ENCODE measurements at places on chromosomes 2 and 18.

- DNase-seq = peak; percentile 60
These were observed 55.7 kb downstream of the DNMT3A start for GRCh38 chr2:25286025-25286400.

- no peak for DNase-seq
These were observed 213.7 kb upstream of the FOSL2 start for GRCh38 chr2:28178946-28179345.

- DNase-seq = no peak
These were observed 65.7 kb upstream of the DARS1 start for GRCh38 chr2:136051001-136051724.

- no peak for DNase-seq
These were observed 326.5 kb upstream of the CDH20 start for GRCh38 chr18:61006687-61007224.

DNA sequence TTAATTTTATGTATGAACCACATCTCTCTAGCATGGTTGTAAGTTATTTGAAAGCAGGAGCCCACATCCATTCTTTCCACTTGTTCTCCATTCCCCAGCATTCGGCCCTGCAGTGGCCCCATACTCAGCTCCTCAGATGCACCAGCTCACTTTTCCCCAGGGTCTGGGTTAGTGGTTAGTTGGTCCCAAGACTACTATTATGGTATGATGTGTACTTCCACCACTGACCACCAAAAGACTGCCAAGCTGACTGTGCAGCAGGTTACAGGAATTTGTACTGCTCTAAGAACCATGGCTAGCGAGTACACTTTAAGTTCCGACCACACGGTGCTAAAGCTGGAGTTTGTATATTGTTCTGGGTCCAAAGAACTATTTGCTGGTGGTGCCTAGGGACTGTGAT, 413.6 kb upstream of the TCF4 start:
- DNase-seq = no peak

GRCh38 chr2:236117861-236118269, 50.3 kb downstream of the GBX2 start:
- DNase-seq = no peak

DNA sequence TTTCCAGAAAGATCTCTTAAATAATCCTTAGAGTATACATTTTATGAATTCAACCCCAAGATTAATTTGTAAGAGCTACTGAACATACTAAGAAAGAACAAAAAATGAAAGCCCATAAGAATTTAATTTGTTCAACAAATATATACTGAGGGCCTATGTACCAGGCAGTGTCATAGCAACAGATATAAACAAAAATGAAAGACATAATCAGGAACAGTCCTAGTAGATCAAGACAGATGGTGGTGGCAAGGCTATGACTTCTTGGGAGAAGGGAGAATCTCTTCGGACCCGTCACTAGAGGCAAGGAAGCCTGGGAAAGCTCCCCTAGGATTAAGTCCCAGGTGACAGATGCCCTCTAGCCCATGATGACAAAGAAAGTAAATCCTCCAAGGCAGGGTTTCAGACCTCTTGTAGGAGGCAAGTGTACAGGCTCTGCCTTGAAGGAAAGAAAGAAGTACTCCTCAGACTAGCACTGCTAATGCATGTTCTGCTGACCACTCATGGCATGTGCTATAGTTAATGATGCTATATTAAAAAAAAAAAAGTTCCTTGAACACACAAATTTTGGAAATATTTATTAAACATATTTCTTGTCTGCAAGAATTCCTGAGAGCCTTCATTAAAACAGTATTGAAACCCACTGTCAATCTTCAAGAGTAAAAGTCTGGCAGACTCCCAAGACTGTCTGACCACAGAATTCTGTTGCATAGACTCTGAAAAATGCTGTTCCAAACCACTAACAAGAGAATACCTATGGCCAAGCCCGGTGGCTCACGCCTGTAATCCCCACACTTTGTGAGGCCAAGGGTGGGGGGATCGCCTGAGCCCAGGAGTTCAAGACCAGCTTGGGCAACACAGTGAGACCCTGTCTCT, 31.5 kb downstream of the NOL10 start:
- DNase-seq = no peak

GRCh38 chr2:101200676-101201075, 49.5 kb upstream of the TBC1D8 start:
- no peak for DNase-seq

DNA sequence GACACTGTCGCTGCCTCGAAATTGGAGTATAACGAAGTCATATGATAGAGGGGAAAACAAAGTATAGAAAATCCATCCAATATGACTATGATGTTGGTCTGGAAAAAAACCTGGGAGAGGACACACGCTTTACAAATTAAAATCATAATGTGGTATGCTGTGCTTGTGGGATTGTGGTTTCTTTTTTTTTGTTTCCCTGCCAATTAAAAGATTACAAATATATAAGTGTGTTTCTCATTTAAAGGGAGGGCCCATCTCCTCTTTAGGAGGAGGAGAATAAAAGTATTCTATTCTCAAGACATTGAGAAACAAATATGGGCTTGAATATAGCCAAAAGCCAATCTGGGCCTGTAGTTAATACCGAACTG, 86.6 kb downstream of the EPHA4 start:
- no peak for DNase-seq

DNA sequence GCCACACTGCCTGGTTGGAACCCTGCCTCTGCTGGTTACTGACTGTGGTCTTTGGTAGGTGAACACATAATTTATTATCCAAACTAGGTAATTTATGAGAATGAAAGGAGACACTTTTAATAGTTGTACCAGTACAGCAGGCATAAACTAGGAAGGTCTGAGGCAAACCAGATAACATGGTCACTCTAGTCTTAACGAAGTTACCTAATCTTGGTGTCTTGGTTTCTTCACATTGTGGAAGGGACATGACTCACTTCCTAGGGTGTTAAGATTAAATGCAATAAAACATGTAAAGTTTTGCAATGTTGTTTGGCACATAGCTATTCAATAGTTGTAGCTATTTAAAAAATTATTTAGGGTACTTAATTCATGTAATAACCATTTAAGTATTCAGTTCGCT, 23.3 kb downstream of the SPTBN1 start:
- no peak for DNase-seq

- no peak for DNase-seq
These were observed 776.8 kb downstream of the CCDC85A start for GRCh38 chr2:56960581-56960980.

DNA sequence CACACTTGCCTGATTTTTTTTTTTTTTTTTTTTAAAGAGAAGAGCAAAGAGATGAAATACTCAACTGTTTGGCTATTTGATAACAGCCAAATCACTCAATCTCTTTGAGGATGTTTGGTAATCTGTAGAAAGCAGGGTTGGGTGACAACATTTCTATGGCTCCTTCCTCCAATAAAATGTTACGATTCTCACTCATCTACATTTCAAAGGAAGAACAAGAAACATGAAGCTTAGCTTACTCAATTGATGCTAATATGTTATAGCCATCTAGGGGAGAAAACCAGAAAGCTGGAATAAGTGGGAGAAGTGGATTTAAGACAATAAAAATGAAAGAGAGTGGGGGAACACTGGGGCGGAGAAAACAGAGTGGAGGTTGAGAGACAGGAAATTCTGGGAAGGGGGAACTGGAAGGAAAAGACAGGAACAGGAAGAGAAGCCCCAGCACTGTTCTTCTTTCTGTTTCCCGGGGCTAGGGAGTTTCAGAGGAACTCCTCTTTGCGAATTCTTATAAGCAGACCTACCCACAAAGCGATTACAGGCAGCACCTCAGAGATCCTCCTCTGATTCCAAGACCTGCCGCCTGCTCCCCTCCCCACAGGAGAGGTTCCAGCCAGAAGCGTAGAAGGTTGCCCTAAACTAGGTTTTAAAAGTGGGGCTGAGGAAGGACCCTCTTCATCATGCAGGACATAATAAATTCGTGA, 13.3 kb downstream of the ST3GAL5 start:
- no peak for DNase-seq

DNA sequence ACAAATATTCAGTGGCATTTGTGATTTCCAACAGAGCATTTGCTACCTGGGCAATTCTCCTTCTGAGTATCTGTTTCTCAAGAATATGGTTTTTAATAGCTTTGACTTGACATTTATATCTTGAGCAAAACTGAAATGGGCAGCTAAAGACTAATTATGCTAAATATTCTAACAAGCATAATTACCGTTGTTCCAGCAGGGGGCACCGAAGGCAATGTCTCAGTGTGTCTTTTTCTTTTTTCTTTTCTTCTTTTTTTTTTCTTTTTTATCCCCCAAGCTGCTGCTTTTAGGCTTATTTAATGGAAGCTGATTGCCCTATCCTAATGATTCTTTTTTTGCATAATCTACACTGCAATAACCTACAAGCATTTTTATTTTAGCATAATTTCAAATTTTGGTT, 138.9 kb upstream of the NABP1 start:
- DNase-seq = peak; percentile 30

- peak; percentile 11 for DNase-seq
These were observed 101.9 kb downstream of the USP34 start for GRCh38 chr2:61368687-61369665.

GRCh38 chr2:241073166-241074064, 28.7 kb downstream of the MTERF4 start:
- DNase-seq = no peak

GRCh38 chr2:30923623-30924022, 116.4 kb upstream of the CAPN13 start:
- no peak for DNase-seq

- DNase-seq = no peak
These were observed 191.6 kb upstream of the SLC14A2 start for GRCh38 chr18:45423659-45424058.

DNA sequence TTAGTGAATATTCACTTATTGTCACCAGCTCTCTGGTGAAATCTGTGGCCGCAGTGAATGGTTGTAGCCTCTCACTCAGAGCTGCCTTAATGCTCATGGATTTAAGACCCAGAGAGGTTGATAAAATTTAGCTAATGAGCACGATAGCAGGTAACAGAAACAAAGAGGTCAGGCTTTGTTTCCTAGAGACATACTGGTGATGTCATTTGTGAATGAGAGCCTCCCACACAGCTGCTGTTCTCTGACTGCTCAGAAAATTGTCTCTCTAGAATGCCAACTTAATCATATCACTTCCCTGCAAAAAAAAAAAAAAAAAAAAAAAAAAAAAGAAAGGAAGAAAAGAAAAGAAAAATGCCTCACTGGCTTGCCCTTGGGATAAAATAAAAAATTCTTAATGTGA, 411.7 kb upstream of the MYT1L start:
- no peak for DNase-seq

- DNase-seq = peak; percentile 69
These were observed 118.2 kb downstream of the ZNF516 start for GRCh38 chr18:76376668-76377358.

GRCh38 chr2:38056216-38056615, 19.7 kb downstream of the CYP1B1 start:
- no peak for DNase-seq

DNA sequence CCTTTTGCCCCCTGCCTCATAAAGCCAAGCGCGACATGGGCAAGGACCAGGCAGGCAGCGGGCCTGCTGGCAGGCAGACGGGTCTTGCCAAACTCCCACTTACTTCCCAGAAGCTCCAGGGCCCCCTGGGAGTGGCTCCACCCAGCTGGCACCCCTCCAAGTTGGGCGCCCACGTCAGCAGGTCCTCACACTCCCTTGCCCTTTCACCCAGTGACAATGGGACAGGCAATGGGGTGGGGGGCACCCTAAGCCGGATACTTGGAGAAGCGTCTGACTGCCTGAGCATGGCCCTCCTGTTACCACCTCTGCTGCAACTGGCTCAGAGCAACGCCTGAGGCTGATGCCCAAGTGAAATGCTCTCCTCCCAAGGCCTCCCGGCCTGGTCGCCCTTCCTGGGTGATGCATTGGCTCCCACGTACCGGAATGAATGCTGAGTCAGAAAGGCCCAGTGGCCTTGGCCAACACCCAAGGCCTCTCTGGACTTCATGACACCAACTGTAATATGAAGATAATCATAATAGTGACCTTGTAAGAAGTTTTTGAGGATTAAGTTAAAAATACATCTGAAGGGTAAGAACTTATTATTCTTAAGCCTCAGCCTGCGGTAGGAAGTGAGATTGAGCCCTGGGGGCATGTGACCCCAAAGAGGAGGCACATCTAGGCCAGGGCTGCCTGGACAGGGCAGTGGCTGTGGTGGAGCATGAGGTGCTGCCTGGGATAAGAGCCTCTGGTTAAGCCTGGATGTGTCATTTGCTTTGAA, 31.6 kb downstream of the KCNK3 start:
- no peak for DNase-seq

- DNase-seq = no peak
These were observed 122.3 kb upstream of the SIX2 start for GRCh38 chr2:45131587-45131986.

GRCh38 chr2:232584238-232584637, 33.7 kb downstream of the EIF4E2 start:
- DNase-seq = no peak

DNA sequence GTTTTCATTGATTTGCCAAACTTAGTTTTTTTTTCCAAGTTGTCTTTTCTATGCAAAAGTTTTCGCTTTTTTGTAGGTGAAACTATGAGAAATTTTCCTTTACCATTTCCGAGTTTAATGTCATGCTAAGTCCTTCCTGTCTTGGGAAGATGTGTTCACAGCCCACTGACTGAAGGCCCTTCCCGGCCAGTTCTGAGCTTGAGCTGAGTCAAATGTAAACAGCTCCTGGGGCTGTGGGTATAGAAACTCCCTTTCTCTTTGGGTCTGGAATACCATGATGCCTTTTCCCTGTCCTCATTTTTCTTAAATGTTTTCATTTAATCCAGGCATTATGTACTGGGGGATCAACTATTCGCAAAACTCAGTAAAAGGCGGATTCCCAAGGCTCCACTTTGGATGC, 69.8 kb upstream of the IL1R1 start:
- no peak for DNase-seq

DNA sequence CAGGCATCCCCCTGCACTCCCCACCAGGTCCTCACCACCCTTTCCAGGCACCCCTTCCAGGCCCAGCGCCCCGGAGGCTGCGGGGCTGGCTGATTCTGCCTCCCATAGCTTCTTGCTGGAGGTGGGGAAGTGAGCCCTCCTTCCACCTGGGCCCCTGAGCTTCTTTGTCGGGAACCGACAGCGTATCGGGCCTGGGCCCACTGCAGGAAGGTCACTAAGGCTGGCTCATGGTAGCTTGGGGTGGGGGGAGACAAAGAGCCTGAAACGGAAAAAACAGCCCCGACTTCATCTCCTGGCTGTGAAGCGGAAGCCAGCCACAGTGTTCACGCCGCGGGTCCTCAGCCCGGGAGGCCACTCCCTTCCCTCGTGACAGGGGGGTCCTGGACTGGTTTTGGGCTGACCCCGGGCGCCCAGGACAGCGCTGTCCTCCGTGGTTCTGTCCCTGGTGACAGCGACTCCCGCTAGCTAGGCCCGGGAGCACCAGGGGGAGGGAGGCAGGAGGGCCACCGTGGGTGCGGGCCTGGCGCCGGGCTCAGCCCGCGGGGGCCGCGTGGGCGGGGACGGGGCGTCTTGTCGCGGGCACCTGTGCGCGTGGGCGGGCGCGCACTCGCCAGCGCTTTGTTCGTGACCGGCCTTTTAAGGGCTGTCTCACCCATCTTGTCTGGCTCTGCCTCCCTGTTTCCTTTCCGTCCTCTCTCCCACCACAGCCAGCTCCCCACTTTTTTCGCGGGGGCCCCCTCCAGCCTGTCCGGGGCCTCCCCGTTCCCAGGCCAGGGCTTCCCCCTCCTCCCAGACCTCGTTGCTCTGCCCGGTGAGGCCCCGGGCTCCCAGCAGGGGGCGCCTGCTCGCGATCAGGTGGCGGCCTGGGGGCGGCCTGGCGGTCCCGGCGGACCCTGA, 64.9 kb downstream of the DNMT3A start:
- DNase-seq = peak; percentile 92

Data from activated naive CD8-positive, alpha-beta T cell treated with anti-CD3 and anti-CD28 coated beads, Interleukin-2, amount 50 U/mL, for 24 hours (primary cell).